Kidney glomerular epithelial cell (primary cell): ENCODE measurements at places on chromosomes 7 and 10.

DNA sequence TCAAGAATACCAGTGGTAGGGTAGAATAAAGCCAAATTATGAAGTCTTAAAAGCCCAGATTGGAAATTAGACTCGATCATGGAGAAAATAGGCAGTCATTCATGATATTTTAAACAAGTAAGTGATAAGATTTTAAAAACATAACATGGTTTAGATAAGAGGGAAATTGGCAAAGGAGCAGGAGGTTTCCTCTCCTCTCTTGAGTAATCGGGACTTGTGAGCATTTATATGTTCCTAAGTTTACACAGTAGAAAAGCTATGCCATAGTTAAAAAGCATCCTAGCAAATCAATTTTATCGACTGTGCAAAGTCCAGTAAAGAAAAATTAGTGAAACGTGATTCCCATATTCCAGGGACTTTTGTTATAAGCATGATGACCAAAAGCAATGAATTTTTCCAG, 313.2 kb downstream of the AHR start:
- DNase-seq: no peak

GRCh38 chr7:155494551-155494950, 36.6 kb downstream of the EN2 start:
- DNase-seq: no peak

DNA sequence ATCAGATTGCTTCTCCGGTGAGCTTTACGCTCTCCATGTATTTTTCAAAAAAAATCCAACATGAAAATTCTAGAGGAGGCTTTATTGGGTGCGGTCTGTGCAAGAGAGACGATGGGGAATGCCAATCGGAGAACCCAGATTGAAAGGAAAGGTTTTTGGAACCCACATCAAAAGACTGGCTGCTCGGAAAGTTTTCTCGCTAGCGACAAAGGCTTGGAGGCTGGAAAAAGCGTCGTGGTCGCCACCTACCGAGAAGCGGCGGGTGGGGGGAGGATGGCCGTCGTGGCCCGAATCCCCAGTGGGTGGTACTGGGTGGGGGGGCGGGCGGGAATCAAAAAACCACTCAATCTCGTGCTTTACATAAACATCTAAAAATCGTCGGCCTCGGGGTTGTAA, 1.1 kb upstream of the GTF2I start:
- peak; percentile 43 for DNase-seq

GRCh38 chr10:30398788-30399187, 35.2 kb upstream of the MAP3K8 start:
- no peak for DNase-seq

GRCh38 chr10:132438091-132439024, 41.4 kb downstream of the PWWP2B start:
- no peak for DNase-seq

GRCh38 chr7:80348223-80348622, 163.6 kb downstream of the GNAT3 start:
- DNase-seq: no peak

DNA sequence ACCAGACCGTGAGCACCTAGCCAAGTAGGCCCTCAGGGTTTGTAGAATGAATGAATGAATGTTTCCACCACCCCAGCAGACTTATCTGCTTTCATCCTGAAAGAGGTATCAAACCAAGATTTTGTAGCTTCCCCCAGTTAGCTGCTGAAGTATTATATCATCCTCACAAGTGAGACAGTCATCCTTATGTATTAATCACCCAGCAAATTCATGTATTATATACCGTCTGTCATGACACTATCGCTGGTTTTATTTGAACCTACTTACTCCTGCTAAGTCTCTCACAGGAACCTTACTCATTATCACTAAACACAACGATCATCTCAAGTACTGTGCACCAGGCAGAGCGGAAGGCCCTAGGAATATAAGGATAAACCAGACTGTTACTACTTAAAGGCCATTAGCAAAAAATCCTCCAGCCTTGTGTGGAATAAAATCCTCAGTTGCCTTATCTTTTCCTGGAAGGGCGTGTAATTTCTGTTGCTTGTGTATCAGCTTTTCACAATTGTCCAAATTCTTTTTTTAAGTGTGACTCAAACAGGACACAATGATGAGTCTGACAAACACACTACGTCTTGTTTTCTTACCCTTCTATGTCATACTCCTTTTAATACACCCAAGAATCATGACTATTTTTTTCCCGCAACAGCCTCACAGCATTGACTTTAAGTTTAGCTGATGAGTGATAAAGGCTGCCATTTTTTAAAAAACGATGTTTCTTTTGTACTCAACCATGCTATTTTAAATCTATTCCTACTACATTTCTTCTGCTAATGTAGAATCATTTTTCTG, 176.1 kb upstream of the KLF14 start:
- DNase-seq: peak; percentile 20
